ENCODE measurements at places on chromosomes 7 and 10.

DNA sequence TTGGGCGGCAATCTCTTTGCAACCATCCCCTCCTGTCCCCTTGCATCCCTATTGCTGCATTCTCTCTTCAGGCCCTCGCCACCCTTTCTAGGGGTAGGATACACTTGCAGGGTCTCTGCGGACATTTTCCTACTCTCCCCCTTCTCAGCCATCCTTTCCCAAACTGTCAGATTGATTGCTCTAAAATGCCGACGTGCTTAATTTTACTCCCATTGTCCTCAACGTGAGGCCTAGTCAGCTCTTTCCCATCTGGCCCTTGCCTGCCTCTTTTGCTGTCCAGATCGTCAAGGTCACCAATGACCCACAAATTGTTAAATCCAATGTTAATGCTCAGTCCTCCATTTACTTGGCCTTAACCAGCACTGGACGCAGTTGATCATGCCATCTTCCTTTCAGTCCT, 12.7 kb upstream of the LRMDA start:
- no peak for DNase-seq

DNA sequence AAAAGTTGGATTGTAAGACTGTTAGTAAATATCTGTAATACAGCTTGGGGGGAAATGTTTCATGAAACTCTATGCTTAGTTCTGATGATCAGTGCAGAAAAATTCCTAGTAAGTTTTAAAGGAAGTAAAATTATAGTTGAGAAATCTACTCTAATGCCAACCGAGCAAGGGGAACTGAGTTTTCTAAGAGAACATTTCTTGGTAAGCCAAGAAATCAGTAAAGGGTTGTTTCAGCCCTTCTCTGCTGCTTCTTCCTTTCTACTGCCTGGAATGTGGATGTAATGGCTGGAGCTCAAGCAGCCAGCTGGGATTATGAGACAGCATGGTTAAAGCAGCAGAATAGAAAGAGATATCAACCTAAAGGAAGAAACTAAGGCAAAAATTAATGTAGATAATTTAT, 15.9 kb upstream of the AKR1B1 start:
- DNase-seq = no peak

- no peak for DNase-seq
Measured at GRCh38 chr10:19731560-19731959, 84.7 kb upstream of the PLXDC2 start.

GRCh38 chr7:15845461-15845860, 159.0 kb upstream of the MEOX2 start:
- no peak for DNase-seq

- DNase-seq = no peak
Measured at GRCh38 chr7:51309361-51310130, 7.1 kb downstream of the COBL start.

- no peak for DNase-seq
Measured at GRCh38 chr10:74133923-74134820, 16.5 kb downstream of the AP3M1 start.

DNA sequence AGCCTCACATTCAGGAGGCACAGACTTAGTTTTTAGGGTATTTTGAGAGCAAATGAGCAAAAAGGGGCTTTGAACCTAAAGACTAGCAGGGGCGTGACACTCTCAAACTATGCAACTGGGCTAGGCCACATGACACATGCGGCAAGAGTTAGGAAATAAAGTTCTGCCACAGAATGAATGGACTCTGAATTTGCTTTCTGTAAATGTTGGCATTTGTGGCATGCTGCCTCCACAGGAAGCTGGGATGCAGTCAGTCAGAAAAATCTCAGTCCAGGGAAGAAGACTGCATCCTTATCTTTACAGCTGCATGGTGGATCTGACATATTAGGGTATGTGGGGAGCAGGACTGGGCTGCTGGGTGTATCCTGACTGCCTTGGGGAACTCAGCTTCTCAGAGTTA, 181.0 kb downstream of the COBL start:
- DNase-seq = no peak

- DNase-seq = peak; percentile 89
Measured at GRCh38 chr10:22230158-22230833, 12.5 kb upstream of the EBLN1 start.

GRCh38 chr10:126387041-126387921, 996 bp downstream of the ADAM12 start:
- DNase-seq = no peak

GRCh38 chr10:70672165-70673042, at the start of gene ADAMTS14:
Gene ADAMTS14 (plus strand): TSS chr10:70672506. CDS start chr10:70672803, 297 bp downstream.
- DNase-seq = peak; percentile 82

GRCh38 chr7:143376396-143376795, 4.7 kb upstream of the ZYX start:
- no peak for DNase-seq

GRCh38 chr7:81404669-81405068, 365.2 kb downstream of the HGF start:
- DNase-seq = no peak

DNA sequence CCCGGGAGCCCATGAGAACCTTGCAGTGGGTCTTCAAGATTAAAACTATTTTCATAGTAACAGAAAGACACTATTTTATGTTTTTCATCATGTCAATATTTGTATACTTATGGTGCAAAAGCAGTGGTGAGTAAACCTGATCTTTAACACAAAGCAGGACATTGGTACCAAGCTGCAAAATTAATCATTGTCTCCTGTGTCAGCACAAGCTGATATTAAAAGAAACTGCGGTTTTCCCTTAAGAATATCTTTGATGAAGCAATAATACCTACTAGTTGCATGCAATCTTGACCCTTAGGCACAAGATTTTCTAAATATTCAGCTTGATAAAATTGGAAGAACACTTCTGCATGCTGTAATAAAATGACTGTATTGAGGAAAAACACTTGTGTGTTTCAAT, 121.7 kb downstream of the MDFIC start:
- DNase-seq = peak; percentile 12

DNA sequence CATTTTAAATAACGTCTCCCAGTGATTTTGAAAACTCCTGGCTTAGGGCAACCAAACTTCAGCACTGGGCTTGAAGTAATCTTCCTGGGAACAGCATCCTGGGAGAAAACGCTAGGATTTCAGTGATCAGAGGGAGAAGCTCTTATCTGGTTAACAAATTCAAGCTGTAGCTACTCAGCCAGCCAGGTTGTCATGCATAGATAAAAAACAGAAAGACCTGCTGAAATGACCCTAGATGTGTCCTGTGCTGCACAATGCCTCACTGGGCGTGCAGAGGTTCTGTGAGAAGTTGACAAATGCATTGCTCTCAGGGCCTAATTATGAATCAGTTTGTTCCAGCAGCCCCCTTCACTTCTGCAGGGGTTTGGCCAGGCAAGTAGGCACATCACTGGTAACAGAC, 68.9 kb upstream of the CHCHD3 start:
- no peak for DNase-seq
